Liver (tissue), 10 donors: ENCODE measurements at places on chromosomes 13 and 19.

DNA sequence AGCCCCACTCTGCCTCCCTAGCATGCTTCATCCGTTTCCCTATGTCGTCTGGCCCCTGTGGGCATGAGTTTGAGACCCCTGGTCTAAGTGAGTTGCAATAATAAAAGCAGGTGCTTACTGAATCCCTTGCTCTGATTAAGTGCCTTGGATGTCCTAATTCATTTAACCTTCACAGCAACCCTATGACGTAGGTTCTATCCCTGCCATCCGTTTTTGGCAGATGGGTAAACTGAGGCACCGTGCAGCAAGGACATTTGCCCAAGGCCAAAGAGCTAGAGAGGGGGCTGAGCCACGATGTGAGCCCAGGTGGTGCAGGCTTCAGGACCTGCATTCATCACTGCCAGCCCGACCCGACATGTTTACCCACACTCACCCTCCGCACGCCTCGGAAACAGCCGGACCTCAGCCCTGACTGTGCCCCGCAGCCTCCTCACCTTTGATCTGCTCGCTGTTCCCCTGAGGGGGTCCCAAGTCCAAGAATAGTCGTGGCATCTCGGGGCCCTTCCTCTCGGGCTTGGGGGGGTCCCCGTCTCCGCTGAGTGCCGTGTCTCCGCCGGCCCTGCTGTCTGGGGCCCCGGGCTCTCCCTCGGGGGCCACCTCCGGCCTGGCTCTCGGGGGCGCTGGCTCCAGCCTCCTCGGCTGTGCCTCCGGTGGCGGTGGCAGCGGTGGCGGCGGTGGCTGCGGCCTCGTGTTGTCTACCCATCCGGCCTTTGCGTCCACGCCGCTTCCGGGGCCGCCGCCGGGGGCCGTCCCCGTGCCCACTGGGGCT lies 14.5 kb downstream of the LMTK3 start:
- DNase-seq = no peak

DNA sequence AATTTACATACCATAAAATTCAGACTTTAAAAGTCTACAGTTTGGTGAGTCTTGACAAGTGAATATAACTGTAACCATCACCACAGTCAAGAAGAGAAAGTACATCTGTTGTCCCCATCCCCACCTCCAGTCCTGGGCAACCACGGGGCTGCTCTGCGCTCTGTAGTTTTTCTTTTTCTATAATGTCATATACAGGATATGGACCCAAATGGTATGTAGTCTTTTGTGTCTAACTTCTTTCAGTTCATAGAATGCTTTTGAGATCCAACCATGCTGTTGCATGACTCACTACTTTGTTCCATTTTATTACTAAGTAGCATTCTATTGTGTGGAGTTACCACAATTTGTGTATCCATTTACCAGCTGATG lies 103.9 kb downstream of the DOCK9 start:
- DNase-seq = no peak

GRCh38 chr13:97848886-97849285 lies 104.6 kb upstream of the IPO5 start:
- no peak for DNase-seq

- DNase-seq = no peak
Measured at GRCh38 chr19:32680986-32681385, 5.3 kb downstream of the RGS9BP start.

GRCh38 chr13:51921790-51922740 lies 60.3 kb downstream of the CCDC70 start:
- no peak for DNase-seq

GRCh38 chr13:111304603-111305289 lies 15.7 kb upstream of the TEX29 start:
- DNase-seq = no peak

DNA sequence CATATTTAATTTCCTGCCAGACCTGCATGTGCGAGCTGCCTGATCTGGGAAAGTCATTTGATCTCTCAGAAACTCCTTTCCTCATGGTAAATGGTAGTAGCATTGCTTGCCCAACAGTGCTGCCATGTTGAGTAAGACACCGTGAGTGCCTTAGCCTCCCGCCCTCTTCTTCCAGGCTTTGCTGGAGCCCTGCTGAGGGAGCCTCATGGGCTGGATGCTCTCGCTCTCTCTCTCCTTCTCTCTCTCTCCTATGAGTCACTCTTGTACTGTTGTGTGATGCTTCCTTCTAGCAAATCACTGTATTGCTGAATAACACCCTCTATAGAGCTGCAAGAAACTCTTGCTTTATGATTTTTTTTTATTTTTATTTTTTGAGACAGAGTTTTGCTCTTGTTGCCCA lies 365.5 kb downstream of the UQCRFS1 start:
- DNase-seq = no peak

GRCh38 chr13:93116809-93117208 lies 109.8 kb upstream of the GPC6 start:
- no peak for DNase-seq

DNA sequence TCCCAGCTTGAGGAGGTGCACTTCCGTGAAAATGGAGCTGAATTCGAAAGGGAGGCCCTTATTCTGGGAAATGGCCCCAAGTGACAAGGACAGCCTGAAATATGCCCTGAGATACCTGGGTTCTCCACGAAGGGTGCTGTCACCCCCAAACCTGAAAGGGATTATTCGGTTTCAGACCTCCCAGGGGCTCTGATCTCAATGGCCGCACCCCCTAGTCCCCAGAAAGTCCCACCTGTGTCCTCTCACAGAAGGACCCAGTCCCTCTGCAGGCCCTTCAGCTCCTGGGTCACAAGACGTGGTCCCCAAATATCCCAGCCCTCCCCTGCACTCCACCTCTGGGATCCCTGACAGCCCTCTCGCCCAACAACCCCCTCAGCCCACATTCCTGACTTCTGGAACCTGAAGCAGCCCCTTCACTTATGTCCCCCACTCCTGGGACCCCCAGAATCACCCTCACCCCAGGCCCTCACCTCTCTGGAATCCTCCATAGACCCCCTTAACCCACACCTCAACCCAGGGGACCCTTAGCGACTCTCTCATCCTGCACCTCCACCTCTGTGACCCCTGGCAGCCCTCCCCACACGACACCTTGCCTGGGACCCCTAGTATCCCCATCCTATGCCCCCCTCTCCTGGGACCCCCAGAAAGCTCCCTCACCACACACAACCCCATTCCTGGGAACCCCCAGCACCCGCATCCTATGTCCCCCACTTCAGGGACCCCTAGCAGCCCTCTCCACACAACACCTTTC lies 606 bp downstream of the SYNGR4 start:
- no peak for DNase-seq

GRCh38 chr19:7492558-7492957 lies 3.7 kb upstream of the PEX11G start:
- no peak for DNase-seq

DNA sequence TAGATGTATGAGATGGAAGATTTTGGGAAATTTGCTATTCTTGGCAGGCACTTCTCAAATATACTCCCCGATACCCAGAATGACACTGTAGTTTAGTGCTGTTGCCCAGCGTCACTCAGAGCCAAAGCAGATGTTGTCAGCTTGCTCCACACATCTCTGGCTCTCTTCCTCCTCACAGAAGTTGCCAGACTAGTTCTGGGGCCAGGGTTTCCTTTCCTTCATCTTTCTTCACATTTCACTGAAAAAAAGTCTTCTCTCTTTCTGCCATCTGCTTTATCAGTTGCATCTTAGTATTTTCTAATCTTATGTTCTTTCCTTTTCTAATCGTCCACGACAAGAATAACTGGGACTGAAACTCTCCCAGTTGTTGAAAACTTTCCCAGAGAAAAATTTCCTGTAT lies 251.4 kb downstream of the RGCC start:
- no peak for DNase-seq

DNA sequence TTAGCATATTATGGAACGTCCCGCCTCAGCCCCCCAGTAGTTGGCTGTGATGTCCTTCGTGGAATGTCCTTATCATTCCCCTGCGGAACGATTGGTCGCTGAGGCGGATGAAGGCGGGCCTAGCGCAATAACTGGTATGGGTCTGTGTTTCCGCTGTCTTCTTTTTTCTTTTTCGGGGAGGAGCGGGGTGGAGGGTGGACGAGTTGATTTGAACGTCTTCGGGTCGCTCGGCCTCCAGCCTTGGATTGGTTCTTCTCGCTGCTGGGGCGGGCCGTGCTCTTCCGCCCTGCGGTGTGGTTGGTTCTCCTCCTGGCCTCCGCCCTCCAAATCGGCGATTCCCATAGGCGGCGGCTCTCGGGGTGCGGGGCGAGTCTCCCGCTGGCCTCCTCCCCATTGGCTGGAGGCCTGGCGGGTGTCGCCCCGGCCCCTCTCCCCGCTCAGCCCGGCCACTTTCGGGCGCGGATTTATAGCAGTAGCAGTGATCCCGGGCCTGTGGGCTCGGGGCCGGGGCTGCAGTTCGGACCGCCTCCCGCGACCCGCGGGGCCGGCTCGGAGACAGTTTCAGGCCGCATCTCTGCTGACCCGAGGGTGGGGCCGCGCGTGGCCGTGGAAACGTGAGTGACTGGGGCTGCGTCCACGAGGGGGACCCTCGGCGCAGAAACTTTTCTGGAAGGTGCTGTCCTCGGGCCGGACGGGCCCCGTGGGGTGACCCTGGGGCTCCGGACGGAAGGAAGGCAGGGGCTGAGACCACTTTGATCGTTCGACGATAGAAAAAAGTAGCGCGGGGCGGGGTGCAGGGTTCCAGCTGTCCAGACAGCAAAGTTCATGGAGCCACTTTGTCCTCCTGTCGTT lies 2.1 kb downstream of the ING1 start:
- DNase-seq = peak; percentile 93

GRCh38 chr13:32285633-32285965 lies 29.6 kb downstream of the ZAR1L start:
- no peak for DNase-seq

- no peak for DNase-seq
Measured at GRCh38 chr13:44142941-44143665, 230.5 kb upstream of the SERP2 start.

DNA sequence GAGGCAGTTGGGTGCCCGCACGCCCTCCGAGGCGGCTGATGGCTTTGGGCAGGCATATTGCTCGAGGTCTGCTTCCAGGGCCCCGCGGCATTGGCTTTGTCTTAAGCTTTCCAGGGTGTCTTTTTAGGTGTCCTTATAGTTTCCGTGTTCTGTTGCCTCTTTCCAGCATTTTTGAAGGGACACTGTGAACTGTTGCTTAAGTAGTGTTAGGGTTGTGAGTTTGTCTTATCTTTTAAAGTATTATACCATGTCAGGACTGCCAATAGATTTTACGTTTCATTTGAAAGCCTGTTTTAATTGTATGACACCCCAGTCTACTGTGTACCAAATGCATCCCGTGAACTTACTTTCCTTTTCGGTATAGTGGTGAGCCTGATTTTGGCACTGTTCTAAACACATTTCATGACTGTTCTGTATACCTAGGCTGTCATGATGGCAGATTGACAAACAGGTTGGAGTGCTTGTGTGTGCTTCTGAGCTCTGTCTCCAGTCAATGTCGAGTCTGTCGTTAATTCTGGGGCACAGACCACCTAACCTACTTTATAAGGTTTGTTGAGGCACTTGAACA lies 656 bp downstream of the PCCA start:
- DNase-seq = no peak

GRCh38 chr19:19649580-19649995 lies 6.1 kb upstream of the GMIP start:
- no peak for DNase-seq

DNA sequence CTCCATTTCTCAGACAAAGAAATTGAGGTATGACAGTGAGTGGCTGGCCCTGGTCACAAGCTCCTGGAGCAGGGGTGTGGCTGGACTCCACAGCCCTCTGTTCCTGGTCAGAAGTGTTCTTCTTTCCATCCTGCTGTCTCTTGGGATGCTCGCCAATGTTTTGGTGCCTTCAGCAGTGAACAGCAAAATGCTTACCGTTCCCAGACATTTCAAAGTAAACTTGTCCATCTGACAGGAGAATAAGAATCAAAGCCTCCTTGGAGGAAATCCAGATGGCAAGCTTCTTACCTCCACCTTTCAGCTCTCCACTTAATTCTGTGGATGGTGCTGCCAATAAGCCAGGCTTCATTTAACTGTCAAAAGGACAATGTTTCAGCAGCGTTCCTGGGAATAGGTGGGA lies 954.1 kb downstream of the UQCRFS1 start:
- DNase-seq = no peak

DNA sequence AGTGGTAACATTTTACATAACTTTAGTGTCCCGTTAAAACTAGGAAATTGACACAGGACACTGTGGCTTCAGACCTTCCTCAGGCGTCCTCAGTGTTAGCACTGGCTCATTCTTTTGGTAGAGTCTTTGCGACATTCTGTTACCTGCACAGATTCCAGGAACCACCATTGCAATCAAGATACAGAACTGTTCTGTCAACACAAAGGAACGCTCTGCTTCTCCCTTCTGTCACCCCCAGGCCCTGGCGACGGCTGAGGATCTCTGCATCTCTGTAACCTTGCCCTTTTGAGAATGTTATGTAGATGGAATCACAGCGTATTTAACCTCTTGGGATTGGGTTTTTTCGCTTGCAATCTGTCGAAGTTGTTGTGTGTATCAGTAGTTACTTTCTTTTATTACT lies 22.6 kb downstream of the KDM4B start:
- DNase-seq = no peak

- no peak for DNase-seq
Measured at GRCh38 chr13:77176350-77176749, 149.4 kb upstream of the FBXL3 start.

DNA sequence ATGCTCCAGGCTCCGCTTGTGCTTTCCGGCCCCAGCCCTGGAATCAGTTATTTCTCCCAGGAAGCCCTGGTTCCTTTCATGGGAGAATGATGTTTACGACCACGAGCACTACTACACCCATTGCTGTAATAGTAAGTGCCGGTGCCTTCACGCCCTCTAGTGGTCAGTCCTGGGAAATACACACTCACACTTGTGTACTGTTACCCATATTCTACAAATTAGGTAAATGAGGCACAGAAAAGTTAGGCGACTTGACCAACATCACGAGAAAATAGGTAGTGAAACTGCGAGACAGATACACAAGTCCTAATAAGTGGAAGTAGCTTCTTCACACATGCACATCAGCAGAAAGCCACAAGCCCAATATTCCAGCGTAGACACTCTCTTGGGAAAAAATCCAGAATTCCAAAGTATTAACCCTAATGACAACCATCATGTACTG lies 21.7 kb downstream of the CEACAM21 start:
- DNase-seq = peak; percentile 64

GRCh38 chr19:22623841-22624221 lies 10.3 kb upstream of the ZNF492 start:
- DNase-seq = no peak

GRCh38 chr13:43884222-43884621 lies 4.5 kb downstream of the LACC1 start:
- DNase-seq = no peak

GRCh38 chr19:41095703-41096102 lies 7.5 kb downstream of the CYP2A13 start:
- no peak for DNase-seq

GRCh38 chr13:26221399-26221720 lies 754 bp downstream of the RNF6 start:
- no peak for DNase-seq

GRCh38 chr13:59332966-59333365 lies 830.8 kb downstream of the DIAPH3 start:
- DNase-seq = no peak

GRCh38 chr13:35566340-35566739 lies 89.9 kb upstream of the MAB21L1 start:
- DNase-seq = no peak

GRCh38 chr13:113584870-113585671 lies 518 bp downstream of the TFDP1 start:
- DNase-seq = peak; percentile 47
